ENCODE measurements at places on chromosomes 4 and X.

DNA sequence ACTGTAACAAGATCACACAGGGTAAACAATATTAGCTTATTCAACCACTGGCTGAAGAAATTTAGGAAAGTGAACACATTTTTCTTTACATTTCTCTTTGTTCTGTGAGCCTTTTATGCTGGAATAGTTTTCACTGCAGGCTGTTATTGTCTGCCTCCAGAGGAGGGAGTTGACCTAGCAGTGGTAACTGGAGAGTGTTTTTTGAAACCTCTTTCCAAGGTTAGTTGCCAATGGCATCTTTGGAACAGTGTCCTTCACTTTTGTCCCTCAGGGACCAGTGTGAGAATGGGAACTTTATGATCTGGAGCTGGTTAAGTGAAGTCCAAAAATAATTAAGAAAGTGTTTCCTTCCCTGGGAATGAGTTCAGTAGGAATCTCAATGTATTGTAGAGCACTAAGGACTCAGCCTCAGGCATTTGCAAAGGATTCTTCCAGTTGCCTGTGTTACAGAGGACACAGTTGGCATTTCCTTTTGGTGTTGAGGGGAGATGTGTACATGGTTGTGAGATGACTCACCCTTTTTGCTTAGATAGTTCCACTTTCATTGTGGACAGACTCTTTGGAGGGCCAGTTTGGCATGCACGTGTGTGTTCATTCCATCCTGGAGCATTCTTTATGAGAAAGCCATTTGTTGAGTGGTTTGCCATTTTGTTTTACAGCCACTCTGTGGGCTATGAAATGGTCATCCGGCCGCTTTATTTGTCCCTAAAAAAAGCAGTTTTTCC lies 61.3 kb downstream of the AR start:
- peak; percentile 71 for DNase-seq

- no peak for DNase-seq
These were observed 92.6 kb downstream of the CCSER1 start for GRCh38 chr4:90219822-90220221.

DNA sequence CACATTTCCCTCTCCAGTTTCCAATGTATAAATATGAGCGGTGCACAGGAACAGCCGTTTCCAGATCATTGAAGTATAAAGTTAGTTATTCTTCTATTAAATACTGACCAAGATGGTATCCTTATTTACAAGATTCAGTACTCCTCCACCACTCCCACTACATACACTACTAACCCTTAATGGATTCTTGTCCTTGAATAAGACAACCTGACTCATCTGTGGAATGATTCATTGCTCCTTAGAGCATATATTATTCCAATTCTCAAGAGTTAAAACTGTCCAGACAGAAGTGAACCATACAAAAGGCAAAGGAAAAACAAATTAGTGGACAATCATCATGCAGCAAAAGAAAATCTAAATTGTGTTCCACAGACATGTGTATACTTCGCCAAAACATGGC lies 373.3 kb downstream of the IDS start:
- DNase-seq = no peak

- DNase-seq = no peak
These were observed 36.7 kb upstream of the TLR3 start for GRCh38 chr4:186032259-186032658.

- no peak for DNase-seq
These were observed 91.5 kb upstream of the ZNF827 start for GRCh38 chr4:146029939-146030710.

- no peak for DNase-seq
These were observed 18.2 kb upstream of the CTBP1 start for GRCh38 chr4:1266881-1267763.

DNA sequence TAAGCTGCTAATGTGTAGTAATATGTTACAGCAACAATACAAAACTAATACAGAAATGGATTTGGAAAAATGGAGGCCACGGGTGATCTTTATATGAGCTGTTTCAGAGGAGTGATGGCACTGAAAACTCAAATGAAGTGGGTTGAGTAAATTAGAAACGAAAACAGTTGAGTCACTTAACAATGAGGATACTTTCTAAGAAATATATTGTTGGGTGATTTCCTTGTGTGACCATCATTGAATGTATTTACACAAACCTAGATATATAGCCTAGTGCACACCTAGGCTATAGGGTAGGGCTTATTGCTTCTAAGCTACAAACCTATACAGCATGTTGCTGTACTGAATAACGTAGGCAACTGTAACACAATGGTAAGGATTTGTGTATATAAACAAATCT lies 30.5 kb upstream of the DHX15 start:
- no peak for DNase-seq

GRCh38 chr4:38532908-38533499 lies 131.0 kb upstream of the KLF3 start:
- DNase-seq = no peak

- no peak for DNase-seq
These were observed 135.0 kb downstream of the REELD1 start for GRCh38 chr4:146349306-146349705.

DNA sequence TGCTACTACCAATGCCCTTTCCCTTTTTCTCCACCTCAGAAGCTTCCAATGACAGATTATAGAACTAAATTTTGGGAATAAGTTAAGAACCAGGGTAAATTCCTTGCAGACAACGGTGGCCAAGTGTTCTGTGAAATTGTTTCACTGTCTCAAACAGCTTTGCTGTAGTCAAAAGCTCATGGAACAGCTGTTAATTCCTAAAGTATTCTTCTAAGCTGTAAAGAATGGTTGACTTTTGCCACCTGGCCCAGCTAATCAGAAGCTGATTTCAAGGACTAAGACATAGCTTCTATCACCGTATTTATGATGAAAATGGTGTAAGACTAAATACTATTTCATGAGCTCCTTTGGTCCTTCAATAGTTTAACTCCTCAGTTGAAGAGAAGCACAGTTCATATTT lies 297.5 kb downstream of the IL1RAPL2 start:
- DNase-seq = no peak

- peak; percentile 62 for DNase-seq
These were observed 17.1 kb upstream of the ARHGAP10 start for GRCh38 chr4:147714575-147715401.

DNA sequence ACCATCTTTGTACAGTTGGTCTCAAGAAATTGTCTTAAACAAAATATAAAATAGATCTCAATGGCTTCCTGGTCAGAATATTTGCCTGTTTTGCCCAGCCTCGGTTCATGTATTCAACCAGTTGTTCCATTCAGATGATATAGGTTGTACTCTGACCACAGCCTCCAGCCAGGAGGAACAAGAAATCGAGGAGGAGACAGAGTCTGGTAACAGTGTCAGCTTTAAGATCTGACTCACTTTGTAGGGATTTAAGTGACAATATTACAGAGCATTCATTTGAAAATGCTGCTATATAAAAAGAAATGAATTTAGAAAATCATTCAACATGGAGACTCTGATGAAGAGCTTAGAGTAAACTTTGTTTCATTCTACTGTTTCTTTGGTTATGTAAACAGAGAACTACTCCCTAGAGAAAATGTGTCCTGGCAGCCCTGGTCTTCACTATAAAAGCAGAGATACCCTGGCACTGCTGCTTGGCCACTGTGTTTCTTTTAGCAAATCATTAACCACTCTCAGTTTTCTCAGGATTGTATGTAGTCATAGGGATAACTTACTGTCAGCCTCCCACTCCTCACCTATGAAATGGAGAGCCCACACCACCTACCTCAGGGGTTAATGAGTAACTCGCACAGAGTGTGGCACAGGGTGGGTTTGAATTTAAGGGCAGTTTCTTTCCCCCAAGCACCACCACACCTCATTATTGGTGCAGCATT lies 53.5 kb downstream of the PAGE2 start:
- no peak for DNase-seq

DNA sequence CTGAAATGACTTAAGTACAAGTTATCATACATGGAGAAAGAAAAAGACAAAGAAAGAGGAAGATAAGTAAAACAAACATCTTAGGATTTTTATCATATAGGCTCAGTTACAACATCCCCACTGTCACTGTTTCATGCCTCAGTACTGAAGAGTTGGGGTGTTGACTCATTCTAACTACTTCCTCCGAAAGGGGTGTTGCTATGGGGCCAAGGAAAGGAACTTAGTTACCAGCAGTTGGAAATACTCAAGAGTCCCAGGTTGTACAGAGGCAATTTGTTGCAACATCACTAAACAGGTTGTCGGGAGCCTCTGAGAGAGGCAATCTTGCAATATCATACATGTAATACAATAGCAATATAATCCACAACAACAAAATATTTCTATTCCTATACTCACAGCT lies 1264.7 kb downstream of the PCDH7 start:
- no peak for DNase-seq

GRCh38 chrX:110211340-110211739 lies 106.5 kb downstream of the AMMECR1 start:
- DNase-seq = no peak

DNA sequence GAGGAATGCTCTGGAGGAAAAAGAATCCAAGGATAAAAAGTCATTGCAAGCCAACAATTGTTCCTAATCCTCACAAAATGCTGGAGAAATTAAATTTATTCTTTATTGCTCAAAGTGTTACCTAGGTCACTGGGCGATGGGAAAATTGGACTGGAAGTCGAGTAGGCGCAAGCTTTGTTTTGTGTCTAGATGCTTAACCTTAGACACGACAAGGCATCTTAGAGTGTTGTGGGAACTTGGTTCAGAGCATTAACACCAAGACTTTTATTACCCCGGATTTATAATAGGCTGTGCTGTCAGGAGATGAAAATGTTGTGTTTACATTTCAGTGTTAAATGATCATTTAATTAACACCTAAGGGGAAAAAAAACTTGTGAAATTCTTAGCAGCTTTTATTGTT lies 25.1 kb downstream of the SLIT2 start:
- DNase-seq = no peak

DNA sequence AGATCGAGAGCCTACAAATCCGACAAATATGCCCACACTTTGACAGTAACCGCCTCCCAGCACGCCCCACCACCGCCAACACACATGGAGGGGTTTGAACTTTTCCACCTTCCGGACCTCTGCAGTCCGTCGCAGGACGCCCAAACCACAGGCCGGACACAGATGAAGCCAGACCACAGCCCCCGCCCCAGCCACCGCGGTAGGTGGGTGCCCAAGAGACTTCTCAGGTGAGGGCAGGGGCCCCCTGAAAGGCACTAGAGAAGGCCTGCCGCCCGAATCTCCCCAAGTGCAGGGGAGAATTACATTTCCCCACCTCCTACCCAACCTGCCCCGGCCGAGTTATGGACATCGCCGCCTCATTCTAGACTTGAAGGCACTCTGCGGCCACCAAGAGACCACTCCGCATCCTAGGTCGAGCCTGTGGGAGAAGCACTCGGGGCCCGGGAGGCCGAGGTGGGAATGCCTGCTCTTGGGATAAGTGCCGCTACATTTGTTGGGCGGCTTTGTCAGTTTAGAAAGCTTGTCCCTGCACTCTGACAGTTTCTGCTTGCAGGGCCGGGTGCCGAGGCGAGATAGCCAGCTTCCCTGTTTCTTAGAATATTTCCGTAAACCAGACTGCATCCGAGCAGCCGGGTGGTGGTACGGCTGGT lies 21.5 kb downstream of the HAND2 start:
- DNase-seq = no peak

- DNase-seq = no peak
These were observed 9.1 kb downstream of the LNX1 start for GRCh38 chr4:53582194-53582593.

GRCh38 chrX:16484338-16484737 lies 165.6 kb upstream of the S100G start:
- DNase-seq = peak; percentile 82

- DNase-seq = no peak
These were observed 355.9 kb downstream of the GPM6A start for GRCh38 chr4:175456131-175456530.

DNA sequence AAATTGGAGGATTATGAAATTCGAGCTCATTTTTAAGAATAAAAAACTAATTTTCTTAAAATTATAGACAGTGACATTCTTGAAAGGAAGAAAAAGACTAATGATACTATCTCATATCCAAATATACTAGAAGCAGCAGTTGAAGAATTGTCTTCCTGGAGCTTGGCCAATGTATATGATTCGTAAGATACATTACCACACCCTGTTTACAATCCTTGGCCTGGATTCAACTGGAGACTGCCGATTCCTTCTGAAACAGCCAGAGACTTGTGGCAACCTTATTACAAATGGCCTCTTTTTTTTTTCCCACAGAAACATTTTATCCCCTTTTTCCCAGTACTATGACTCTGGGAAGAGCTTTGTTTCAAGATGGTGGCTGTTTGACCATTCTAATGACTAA lies 571.2 kb upstream of the FAT1 start:
- no peak for DNase-seq

GRCh38 chr4:88820698-88821415 lies 123.2 kb upstream of the NAP1L5 start:
- no peak for DNase-seq

- no peak for DNase-seq
These were observed 460.3 kb downstream of the MID1IP1 start for GRCh38 chrX:39261446-39262147.

DNA sequence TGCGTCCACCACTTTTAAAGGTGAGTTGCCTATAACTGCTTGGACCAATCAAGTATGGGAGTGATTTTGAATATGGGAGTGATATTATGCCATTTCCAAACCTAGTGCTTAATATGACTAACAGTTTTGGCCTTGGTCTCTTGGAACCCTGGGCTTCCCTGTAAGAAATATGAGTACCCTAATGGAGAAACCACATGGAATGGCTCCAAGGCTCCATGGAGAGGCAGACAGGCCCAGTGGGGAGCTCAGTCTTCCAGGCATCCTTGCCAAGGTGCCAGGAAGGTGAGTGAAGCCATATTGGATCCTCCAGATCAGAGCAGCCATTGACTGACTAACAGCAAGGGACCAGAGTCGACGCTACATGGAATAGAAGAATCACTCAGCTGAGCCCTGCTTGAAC lies 53.2 kb downstream of the MAML3 start:
- DNase-seq = no peak

DNA sequence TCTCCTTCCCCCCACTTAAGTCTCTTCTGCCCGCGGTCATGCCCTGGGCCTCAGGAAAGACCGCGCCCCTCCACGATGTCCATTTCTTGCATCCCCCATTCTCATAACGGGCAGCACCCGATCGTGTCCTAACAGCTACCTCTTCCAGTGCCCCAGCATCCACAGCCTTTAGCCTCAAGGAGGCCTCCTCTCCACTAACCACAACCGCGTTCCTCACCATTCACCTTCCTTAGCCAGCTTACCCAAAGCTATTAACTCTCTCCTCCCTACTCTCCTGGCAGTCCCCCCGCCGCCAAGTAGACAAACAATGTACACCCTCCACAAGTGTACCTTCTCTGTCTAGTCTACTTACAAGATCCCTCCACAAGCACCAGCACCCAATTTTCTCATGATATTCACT lies 58.6 kb upstream of the PAGE5 start:
- DNase-seq = no peak

- no peak for DNase-seq
These were observed 660 bp downstream of the WWC2 start for GRCh38 chr4:183099537-183100297.

- no peak for DNase-seq
These were observed 61.8 kb downstream of the ZNF732 start for GRCh38 chr4:243426-243825.

GRCh38 chr4:93513851-93514250 lies 314.7 kb upstream of the ATOH1 start:
- DNase-seq = no peak

Measured in AG09309 (cell line).